ENCODE measurements at places on chromosomes 7 and 10.

- no peak for DNase-seq
Observed at GRCh38 chr7:2927592-2927991, 83.5 kb upstream of the GNA12 start.

DNA sequence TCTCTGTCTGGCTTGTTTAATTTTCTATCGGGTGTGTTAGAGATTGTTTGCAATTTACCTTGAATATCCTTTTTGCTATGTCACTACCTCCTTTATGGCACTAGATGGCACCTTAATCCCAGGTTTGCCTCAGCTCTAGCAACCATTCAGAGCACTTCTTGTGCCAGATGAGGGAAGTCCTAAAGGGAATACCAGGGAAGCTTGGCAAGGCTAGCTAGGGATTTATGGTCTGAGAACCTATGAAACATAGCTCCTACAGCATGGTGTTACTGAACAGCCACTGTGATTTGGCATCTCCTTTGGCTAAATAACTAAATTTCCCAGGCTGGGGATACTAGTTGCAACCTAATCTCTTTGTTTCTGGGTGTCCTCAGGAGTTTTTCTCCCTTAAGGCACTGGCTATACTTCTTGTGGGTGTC lies 69.0 kb upstream of the VOPP1 start:
- DNase-seq = peak; percentile 90

GRCh38 chr10:33273295-33274002 lies 61.0 kb downstream of the NRP1 start:
- DNase-seq = peak; percentile 96

GRCh38 chr7:38756521-38756920 lies 125.3 kb upstream of the AMPH start:
- DNase-seq = no peak

GRCh38 chr10:93458821-93459257 lies 23.3 kb downstream of the MYOF start:
- peak; percentile 100 for DNase-seq

DNA sequence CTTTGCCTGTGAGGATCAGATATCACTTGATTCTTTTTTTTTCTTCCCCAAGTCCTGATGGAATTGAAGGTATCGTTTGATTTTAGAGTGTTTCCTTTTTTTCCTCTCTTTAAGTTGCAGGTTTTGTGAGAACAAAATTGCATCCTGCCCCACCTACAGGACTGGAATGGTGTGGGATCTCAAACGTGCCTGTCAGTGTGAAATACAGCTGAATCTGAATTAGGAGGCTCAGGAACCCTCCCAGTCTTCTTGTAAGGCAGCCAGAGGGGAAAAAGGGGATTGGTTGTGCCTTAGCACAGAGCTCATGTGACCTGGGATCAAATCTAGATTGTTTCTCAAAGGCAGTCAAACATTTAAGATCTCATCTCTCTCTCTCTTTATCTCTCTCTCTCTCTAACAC lies 32.7 kb upstream of the KLHL7 start:
- DNase-seq = no peak

GRCh38 chr7:28132959-28133870 lies 47.4 kb downstream of the JAZF1 start:
- no peak for DNase-seq

DNA sequence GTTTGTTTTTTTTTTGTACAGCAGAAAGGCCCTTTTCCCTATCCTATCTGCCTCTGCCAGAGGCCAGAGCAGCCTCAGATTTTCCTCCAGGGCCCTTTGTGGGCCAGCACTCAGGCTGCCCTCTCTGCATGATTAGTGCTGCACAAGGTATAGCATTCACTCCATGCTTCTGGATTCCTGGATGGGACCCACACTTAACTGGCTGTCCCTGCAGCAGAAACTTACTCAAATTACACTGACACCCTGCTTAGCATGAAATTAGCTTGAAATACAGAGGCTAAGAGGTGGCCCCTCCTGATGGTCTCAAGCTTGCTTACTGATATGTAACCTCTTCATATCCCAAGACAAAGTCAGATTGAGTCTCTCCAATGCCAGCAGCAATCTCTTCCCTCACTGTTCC lies 239.3 kb downstream of the SORCS1 start:
- no peak for DNase-seq

GRCh38 chr7:80885757-80886156 lies 33.1 kb downstream of the SEMA3C start:
- DNase-seq = no peak

- peak; percentile 18 for DNase-seq
Observed at GRCh38 chr7:79282882-79283602, 170.4 kb downstream of the MAGI2 start.

DNA sequence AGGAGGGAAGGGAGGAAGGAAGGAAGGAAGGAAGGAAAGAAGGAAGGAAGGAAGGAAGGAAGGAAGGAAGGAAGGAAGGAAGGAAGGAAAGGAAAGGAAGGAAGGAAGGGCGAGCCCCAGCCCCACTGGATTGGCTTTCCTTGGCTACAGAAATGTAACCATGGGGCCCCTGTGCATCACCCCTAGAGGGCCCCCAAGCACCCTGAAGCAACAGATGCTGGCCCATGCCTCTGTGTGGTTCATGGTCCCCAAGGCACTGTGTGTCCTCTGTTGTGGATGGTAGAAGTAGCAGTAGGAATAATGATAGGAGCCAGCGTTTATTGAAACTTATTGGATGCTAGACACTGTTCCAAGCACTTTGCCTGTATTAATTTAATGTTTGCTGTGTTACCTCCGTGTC lies 116.6 kb upstream of the MACROH2A2 start:
- DNase-seq = no peak

- DNase-seq = no peak
Observed at GRCh38 chr7:75631711-75632110, 107.0 kb downstream of the HIP1 start.

DNA sequence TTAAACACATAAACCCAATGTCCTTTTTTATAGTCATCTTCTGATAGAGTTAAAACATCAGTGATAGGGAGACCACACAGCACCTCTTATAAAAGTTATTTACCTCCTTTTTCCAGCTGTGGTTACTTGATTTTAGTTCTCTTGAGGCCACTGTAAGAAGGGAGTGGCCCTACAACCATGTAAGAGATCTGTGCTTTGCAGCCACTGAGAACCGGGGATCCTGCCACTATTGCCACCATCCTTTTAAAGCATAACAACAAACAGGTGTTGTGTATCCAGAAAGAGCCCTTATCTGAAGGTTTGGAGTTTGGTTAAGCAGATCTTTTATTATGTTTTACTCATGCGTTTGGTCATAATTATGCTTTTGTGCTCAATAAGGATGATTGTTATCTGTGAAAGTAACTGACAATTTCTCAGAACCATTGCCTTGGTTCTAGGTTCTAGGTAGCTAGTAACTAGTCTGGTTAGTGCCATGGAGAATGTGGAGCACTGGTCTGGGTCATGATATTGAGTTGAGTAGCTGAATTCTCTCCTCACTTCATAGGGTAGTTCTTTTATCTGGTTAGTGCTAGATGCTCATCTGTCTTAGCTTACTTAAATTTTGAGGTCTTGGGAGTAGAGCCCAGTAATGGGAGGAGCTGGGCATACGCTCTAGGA lies 56.5 kb downstream of the ST7 start:
- peak; percentile 48 for DNase-seq

DNA sequence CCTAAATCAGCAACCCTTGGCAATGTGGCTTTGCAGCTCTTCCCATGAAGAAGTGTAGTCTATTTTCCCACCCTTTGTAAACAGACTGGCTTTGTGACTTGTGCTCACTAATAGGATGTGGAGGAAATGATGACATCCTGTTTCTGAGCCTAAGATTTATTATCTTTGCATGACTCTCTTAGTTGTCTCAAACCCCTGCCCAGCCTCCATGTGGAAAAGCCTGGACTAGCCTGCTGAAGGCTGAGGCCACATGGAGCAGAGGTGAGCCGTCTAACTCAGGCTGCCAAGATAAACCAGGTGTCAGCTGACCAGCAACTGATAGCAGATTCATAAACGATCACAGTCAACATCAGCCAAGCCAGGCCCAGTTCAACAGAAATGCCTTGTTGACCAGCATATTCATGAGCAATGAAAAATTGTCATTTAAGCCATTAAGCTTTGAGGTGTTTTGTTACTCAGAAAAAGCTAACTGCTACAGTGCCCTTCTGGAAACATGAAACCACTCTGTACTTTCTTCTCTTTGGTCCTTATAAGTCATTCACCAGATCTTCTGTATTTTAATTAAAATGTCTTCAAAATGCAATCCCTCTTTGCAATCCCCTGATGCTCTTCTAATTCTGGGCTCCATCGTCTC lies 586.3 kb upstream of the ANKRD30A start:
- DNase-seq = peak; percentile 44

GRCh38 chr7:40922316-40922670 lies 780.6 kb downstream of the INHBA start:
- peak; percentile 53 for DNase-seq

GRCh38 chr7:84188786-84189405 lies 5.7 kb downstream of the SEMA3A start:
- DNase-seq = peak; percentile 69

DNA sequence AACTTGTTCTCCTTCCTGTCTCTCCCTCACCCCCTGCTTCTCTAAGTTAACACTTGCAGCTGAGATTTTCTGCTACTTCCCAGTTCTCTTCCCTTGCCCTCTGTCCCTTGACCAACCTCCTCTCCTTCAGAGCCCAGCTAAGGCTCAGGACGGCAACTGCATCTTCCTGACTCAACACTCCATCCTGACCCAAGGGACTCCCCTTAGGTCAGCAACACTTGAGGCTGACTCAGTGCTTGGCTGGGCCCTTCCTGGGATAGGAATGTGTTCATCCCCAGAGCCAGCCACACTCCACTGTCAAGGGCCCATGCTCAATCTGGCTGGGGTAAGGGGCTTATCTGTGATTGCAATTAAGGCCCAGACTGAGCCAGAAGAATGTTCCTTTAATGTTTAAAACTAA lies 3.4 kb downstream of the CALHM2 start:
- DNase-seq = no peak

GRCh38 chr7:137772748-137773147 lies 74.0 kb downstream of the DGKI start:
- peak; percentile 16 for DNase-seq

DNA sequence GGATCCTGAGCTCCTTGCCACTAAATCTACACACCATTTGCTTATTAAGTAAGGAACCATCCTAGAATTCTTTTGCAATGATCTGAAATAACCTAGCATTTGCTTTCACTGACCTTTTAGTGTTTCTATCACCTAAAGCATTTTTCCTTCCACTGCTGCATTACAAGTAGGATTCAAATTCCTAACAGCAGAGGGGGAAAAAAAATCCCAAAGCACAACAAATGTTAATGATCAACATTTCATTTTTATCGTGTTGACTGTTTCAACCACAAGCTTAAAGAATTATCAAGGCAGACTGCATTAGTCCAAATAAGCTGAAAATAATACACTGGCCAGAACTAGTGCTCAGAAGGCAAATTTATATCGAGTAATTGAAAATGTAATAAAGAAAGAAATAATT lies 174.7 kb upstream of the TCF7L2 start:
- no peak for DNase-seq

DNA sequence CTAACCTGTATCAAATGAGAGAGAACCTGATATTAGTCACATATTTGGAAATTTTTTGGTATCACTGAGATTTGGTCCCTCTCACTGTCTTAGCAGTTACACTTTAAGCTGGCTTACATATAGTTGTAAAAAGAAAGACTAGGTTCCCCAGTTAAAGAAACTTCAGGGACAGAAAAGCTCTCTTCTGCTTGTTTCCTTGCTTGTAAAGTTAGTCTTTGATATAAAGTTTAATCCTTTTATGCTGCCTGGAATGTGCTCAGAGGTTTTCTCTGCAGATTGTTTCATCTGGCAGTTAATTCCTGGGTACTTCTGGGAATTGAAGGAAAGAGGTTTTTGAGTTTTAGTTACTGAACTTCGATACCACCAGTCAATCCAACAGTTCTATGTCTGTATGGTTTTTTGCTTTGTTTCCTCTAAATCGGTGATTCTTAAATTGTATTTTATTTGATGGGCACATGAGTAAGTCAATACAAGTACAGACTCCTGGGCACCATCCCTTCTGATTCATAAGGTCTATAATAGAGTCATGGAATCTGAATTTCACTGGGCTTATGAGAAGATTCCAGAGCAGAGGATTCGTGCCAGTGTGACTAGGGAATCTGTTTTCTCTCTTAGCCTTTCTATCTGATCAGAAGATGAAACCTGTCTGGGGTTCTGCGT lies 1080.9 kb upstream of the C7orf33 start:
- DNase-seq = no peak

- no peak for DNase-seq
Observed at GRCh38 chr10:59393349-59393748, 31.0 kb upstream of the FAM13C start.

DNA sequence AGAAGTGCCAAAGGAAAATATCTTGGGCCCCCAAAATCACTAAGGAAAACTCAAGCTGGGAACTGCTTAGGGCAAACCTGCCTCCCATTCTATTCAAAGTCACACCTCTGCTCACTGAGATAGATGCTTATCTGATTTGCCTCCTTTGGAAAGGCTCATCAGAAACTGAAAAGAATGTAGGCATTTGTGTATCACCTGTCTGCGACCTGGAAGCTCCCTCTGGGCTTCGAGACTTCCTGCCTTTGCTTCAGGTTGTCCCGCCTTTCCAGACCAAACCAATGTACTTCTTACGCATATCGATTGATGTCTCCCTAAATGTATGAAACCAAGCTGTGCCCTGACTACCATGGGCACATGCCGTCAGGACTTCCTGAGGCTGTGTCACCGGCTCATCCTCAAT lies 14.5 kb upstream of the LRRC72 start:
- DNase-seq = no peak

GRCh38 chr7:121002-121785 lies 71.2 kb upstream of the FAM20C start:
- no peak for DNase-seq

DNA sequence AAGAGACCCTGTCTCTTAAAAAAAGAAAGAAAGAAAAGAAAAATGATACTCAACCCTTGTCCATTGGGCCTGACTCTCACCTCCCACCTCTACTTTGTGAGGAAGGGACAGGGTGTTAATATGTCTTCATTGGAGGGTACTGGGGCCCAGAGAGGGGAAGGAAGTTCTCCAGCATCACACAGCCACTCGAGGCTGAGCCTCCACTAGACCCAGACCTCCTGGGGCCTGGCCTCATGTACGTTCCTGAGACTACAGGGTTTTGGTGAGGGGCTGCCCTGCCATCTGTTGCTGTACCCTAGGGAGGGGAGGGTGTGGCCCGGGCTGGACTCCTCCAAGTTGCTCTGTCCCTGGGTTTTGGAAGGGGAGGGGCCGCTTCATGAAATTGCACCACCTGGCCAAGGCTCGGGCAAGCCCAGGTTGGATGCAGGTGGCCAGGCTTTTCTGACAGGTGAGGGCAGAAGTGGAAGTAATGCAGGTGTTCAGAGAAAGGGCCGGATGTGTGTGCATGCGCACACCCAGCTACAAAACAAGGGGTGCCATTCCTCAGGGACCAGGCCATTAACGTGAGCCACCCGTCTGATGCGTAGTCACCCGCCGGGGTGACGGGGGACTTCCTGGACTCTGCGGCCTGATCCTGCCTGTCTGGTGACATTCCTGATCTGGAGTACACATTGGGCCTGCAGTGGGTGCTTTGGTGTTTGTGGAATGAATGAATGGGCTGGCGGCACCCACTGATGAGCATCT lies 21.7 kb downstream of the GTF2IRD1 start:
- DNase-seq = no peak

DNA sequence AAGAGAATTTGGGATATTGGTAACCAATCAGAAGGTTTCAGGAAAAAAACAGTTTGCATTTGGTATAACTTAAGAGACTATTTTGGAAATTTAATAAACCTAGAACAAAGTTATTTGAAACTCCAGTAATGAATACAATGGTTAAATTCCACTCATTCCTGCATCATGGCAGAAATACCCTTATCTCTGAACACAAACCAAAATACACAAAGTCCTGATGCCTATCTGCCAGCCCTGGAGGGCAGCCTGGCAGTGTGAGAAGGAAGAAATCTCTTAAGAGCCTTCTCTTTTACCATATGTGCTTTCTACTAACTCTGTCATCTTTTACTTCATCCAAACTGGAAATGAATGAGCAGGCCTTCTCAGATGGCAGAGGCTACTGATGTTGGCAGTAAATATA lies 147.1 kb upstream of the LYZL1 start:
- peak; percentile 57 for DNase-seq
